CD4-positive, CD25-positive, alpha-beta regulatory T cell (primary cell): ENCODE measurements at places on chromosomes 1 and 21. TPM values are rescaled to one million over a fixed set of nuclear protein-coding genes. Genes with fewer than 3 reads are reported as not detected.

COL11A1 gene
- not detected for total RNA-seq

ALX3 gene
- total RNA-seq = not detected

SLFNL1 gene
- 0.30 TPM for total RNA-seq

OR4F16 gene
- not detected for total RNA-seq

HP1BP3 gene
- 284 TPM for total RNA-seq

SAMSN1 gene
- 112 TPM for total RNA-seq

SMPDL3B gene
- total RNA-seq = 0.32 TPM

CDC20 gene
- 1.2 TPM for total RNA-seq
